Heart left ventricle (tissue), 16 donors: ENCODE measurements at places on chromosomes 5 and 9.
A peak's percentile ranks its signal among the peaks of the same experiment; 100 is the strongest.

GRCh38 chr9:110427497-110428104 is 89.9 kb upstream of the TXNDC8 start:
- no peaks in the 10 kb centered on the region for H3K36me3 ChIP-seq
- no peak for DNase-seq
- no peaks in the 10 kb centered on the region for H3K27me3 ChIP-seq
- no peaks in the 10 kb centered on the region for H3K4me1 ChIP-seq

GRCh38 chr5:93890657-93891056 is 149.3 kb upstream of the POU5F2 start:
- H3K4me3 ChIP-seq = no peak overlapping the region
- no peaks in the 10 kb centered on the region for H3K27me3 ChIP-seq
- no peaks in the 10 kb centered on the region for H3K4me1 ChIP-seq
- no peak overlapping the region for H3K27ac ChIP-seq
- H3K36me3 ChIP-seq = no peaks in the 10 kb centered on the region

- H3K27me3 ChIP-seq = no peaks in the 10 kb centered on the region
- no peak overlapping the region for H3K4me3 ChIP-seq
- H3K36me3 ChIP-seq = no peaks in the 10 kb centered on the region
These were observed 155.3 kb downstream of the SNX18 start for GRCh38 chr5:54672871-54673270.

GRCh38 chr5:37319037-37319782 is 51.7 kb downstream of the NUP155 start:
- no peaks in the 10 kb centered on the region for H3K4me1 ChIP-seq
- no peak for DNase-seq
- no peak overlapping the region for H3K27ac ChIP-seq

GRCh38 chr5:136042665-136043121 is 13.9 kb downstream of the TGFBI start:
- peaks cover 50% of the 10 kb centered on the region for H3K4me1 ChIP-seq
- no peaks in the 10 kb centered on the region for H3K27me3 ChIP-seq
- H3K4me3 ChIP-seq = no peak overlapping the region
- DNase-seq = no peak

- H3K4me1 ChIP-seq = no peaks in the 10 kb centered on the region
- no peak overlapping the region for H3K4me3 ChIP-seq
- no peaks in the 10 kb centered on the region for H3K36me3 ChIP-seq
- no peak overlapping the region for H3K27ac ChIP-seq
These were observed 9.0 kb downstream of the MOCS2 start for GRCh38 chr5:53100606-53101005.

DNA sequence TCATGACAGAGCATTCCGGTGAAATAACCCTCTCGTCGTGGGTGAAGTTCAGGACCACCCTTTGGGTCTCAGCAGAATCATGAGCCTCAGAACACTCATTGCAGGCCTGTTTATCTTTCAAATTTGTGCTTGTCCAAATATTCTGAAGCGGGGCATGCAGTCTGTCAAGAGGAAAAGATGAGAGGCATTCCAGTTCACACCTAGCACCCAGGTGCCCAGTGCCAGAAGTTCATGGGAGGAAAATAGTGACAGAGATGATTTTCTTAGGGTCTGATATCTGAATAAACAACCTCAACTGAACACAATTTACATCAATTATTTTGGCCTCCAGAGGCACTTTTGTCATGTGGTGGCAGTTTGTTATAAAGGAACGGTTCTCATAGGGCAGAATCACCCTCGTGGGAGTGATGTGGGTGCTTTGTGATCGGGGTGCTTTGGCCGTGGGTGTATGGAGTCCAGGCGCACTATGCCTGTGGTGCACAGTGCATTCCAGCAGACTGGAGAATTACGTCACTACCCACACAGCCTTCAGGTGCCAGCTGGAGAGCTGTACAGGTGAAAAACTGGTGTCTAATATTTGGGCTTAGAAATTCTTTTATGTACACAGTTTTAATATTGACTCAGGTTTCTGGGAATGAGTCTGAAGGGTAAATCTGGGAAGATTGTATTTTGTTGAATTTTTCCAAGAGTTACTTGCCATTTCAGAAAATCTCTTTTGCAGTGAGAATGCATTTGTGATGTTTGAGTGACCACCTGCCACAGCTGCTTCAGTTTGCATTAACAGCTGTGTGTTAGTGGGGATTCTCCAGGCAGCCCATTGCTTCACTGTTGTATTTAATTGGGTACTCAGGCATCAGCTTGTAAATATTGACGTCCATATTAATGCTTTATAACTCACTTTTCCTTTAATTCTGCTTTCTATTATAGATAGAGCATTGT is 289.3 kb downstream of the FANCC start:
- no peak overlapping the region for H3K27ac ChIP-seq
- no peaks in the 10 kb centered on the region for H3K27me3 ChIP-seq
- no peak for DNase-seq

DNA sequence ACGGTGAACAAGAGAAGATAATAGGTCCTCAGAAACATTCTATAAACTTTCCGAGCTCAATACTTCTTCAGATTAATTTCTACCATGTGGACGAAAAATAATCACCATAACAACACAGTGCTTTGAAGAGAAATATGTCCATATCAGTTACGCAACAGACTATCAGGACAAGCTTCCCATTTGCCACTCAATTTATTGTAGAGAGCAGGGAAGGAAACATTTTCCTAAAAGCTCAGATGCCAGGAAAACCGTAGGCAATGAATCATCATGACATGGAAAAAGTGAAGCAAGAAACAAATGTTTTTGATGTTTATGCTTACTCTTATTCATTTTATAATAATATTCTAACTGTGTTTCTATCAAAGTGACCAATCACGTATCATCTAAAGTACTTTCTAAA is 87.6 kb downstream of the S1PR3 start:
- no peak overlapping the region for H3K27ac ChIP-seq
- no peak for DNase-seq
- H3K36me3 ChIP-seq = no peaks in the 10 kb centered on the region
- H3K4me1 ChIP-seq = peaks cover 7% of the 10 kb centered on the region
- no peaks in the 10 kb centered on the region for H3K27me3 ChIP-seq

- no peak overlapping the region for H3K4me3 ChIP-seq
- H3K27me3 ChIP-seq = no peaks in the 10 kb centered on the region
- no peaks in the 10 kb centered on the region for H3K36me3 ChIP-seq
These were observed 27.5 kb downstream of the ASS1 start for GRCh38 chr9:130472184-130472705.

DNA sequence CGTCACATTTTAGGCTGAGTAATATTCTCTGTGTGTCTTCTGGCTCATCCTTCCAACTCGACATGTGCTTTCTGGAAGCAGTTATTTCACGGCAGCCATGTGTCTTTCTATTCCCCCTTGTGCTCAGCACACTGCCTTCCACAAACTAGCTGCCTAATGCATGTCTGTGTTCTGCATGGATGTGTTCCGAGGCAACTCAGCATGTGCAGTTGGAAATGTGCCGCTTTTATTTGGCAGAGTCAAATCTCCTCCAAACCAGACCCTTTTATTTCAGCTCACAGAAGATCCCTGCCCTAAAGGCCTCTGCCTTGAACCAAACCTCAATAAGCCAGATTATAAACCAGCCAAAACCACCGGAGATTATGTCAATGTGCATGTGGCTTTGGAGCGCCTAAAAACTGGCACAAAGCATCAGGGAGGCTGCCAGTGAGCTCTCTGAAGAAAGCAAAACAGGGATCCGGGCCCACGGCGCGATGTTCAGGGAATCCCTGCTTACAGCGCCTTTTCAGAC is 360.2 kb downstream of the DEPDC1B start:
- no peaks in the 10 kb centered on the region for H3K36me3 ChIP-seq
- H3K4me3 ChIP-seq = no peak overlapping the region
- no peaks in the 10 kb centered on the region for H3K4me1 ChIP-seq

GRCh38 chr5:169701910-169702451 is 64.9 kb downstream of the DOCK2 start:
- H3K36me3 ChIP-seq = peaks cover 96% of the 10 kb centered on the region
- no peak overlapping the region for H3K4me3 ChIP-seq
- no peaks in the 10 kb centered on the region for H3K4me1 ChIP-seq
- DNase-seq = no peak

- no peak for DNase-seq
- no peak overlapping the region for H3K27ac ChIP-seq
- H3K4me1 ChIP-seq = peaks cover 6% of the 10 kb centered on the region
- no peak overlapping the region for H3K4me3 ChIP-seq
These were observed 225.0 kb downstream of the ESM1 start for GRCh38 chr5:54760182-54760935.

GRCh38 chr9:108606401-108606800 is 249.4 kb downstream of the ACTL7B start:
- no peaks in the 10 kb centered on the region for H3K4me1 ChIP-seq
- no peaks in the 10 kb centered on the region for H3K27me3 ChIP-seq
- DNase-seq = no peak
- H3K27ac ChIP-seq = no peak overlapping the region
- no peak overlapping the region for H3K4me3 ChIP-seq

- no peak overlapping the region for H3K4me3 ChIP-seq
- H3K27me3 ChIP-seq = no peaks in the 10 kb centered on the region
- H3K36me3 ChIP-seq = no peaks in the 10 kb centered on the region
- H3K27ac ChIP-seq = no peak overlapping the region
- no peaks in the 10 kb centered on the region for H3K4me1 ChIP-seq
These were observed 26.8 kb downstream of the TRIP13 start for GRCh38 chr5:919356-920000.

- no peaks in the 10 kb centered on the region for H3K4me1 ChIP-seq
- H3K36me3 ChIP-seq = no peaks in the 10 kb centered on the region
- no peak for DNase-seq
These were observed 9.1 kb downstream of the UNC5A start for GRCh38 chr5:176819476-176819875.

DNA sequence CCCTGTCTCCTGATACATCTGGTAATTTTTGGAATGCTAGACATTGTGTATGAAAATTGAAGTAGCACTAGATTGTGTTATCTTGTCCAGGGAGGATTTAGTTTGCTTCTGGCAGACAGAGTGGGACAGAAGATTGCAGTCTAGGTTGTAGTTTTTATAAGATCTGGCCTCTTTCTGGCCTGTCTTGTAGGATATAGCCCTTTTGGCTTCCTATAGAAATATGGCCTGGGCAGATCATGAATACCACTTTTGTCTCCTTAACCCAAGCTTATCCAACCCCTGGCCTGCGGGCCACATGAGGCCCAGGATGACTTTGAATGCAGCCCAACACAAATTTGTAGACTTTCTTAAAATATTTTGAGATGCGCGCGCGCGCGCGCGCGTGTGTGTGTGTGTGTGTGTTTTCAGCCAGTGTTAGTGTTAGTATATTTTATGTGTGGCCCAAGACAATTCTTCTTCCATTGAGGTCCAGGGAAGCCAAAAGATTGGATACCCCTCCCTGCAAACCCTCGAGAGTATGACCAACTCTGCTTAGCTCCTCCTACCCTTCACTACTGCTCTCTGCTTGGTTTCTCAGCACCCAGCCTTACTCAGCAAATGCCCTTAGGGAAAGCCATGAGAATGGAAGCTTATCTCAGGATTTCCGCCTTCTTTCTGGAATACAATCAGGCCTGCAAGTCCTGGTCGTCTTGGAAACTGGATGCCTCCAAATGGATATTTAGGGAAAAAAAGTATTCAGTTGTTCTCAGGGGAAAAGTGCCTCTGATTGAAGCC is 26.5 kb downstream of the ANKRD33B start:
- DNase-seq = no peak
- H3K27me3 ChIP-seq = no peaks in the 10 kb centered on the region
- H3K4me3 ChIP-seq = no peak overlapping the region
- H3K36me3 ChIP-seq = no peaks in the 10 kb centered on the region
- H3K27ac ChIP-seq = peak overlapping the region; percentile 51
- H3K4me1 ChIP-seq = peaks cover 40% of the 10 kb centered on the region

DNA sequence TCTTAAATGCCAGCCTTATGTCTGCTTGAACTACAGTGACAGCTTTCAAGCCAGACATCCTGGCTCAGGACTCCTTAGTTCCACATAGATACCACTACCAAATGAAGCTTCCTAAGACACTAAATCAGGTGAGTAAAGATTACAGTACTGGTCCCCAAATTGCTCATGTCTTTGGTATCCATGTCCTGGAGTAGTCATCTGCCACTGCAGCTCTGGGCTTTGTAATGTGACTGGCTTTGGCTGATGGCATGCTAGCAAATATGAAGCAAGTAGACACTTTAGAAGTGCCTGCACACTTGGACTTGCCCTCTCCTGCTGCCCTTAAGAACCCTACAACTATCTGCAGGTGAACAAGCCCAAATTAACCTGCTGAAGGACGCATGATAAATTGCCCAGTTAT is 334.9 kb downstream of the BNC2 start:
- no peaks in the 10 kb centered on the region for H3K36me3 ChIP-seq
- H3K27ac ChIP-seq = no peak overlapping the region
- H3K4me1 ChIP-seq = peaks cover 3% of the 10 kb centered on the region
- no peak overlapping the region for H3K4me3 ChIP-seq
- no peak for DNase-seq

DNA sequence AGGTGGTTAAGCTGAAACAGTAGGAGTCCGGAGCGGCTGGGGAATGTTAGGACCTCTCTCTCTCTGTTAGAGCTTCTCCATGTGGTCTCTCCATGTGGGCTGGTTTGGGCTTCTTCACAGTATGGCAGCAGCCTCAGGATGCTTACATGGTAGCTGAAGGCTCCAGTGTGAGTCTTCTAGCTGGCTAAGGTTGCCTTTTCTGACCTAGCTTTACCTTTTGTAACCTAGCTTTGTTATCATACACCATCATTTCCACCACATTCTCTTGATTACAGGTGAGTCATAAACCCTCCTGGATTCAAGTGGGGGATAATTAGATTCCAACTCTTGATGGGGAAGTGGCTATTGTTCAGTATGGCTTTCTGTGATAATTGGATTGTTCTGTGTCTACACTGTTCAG is 98.5 kb downstream of the MTREX start:
- no peaks in the 10 kb centered on the region for H3K36me3 ChIP-seq
- no peak overlapping the region for H3K27ac ChIP-seq
- DNase-seq = no peak
- H3K4me1 ChIP-seq = no peaks in the 10 kb centered on the region

DNA sequence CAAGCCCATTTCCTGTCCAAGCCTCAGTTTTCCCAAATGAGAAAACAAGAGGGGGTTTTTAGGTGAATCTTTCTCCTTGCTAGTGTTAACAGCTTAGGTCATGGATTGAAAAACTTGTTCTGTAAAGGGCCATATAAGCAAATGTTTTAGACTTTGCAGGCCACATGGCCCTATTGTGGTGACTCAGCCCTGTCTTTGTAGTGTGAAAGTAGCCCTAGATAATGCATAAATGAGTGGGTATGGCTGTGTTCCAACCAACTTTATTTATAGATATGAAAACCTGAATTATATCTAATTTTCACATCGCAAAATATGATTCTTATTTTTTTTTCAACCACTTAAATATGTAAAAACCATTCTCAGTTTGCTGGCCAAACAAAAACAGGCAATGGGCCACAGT is 6.9 kb upstream of the BARX1 start:
- H3K27me3 ChIP-seq = peaks cover 46% of the 10 kb centered on the region
- H3K27ac ChIP-seq = no peak overlapping the region
- peaks cover 35% of the 10 kb centered on the region for H3K4me1 ChIP-seq
